Ovary (tissue), 10 donors: ENCODE measurements at places on chromosomes 5 and 9. TPM values are rescaled to one million over a fixed set of nuclear protein-coding genes. Genes with fewer than 3 reads are reported as not detected.

TLX3 gene
- 0.05 TPM for polyA plus RNA-seq

TUSC1 gene
- 22.4 TPM for polyA plus RNA-seq

BRINP1 gene
- 0.08 TPM for polyA plus RNA-seq

TRIM36 gene
- 2.6 TPM for polyA plus RNA-seq

MARCOL gene
- not detected for polyA plus RNA-seq

PCDHA9 gene
- polyA plus RNA-seq = 0.05 TPM

PFN3 gene
- not detected for polyA plus RNA-seq

PCDHGC4 gene
- 0.22 TPM for polyA plus RNA-seq

SPINK13 gene
- polyA plus RNA-seq = not detected

NRARP gene
- polyA plus RNA-seq = 3.4 TPM

DNA sequence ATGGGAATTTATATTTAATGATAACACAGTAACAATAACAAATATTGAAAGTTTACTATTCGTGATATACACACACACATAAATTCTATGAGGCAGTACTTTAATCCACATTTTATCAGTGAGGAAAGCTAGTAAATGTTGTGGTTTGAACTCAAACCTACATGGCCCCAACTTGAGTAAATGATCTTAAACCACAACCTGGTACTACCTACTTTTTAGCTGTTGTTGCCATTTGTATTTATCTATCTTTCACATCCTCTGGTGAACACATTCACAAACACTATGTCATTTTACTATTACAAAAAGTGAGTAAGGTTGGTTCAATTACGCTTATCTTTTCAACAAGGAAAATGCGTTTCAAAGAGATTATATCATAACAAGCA, 186.1 kb downstream of the SMC2 start:
- DNase-seq = no peak

DNA sequence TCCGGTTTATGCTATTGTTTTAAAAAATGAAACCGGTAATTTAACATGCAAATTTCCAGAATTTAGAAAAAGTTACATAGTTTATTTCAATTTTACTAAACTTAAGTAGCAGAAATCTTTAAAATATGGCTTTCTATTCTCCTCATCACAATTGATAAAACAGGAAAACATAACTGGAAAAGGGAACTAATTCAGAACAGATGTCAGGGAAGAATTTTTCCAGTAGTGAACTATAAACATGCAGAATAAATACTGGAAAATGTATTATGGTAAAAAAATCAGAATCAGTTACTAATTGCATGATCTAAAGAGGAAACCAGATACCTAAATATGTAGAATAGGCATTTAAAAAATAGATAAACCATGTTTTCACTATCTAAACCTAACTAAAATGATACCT, 7.3 kb upstream of the NR4A3 start:
- no peak for DNase-seq

DNA sequence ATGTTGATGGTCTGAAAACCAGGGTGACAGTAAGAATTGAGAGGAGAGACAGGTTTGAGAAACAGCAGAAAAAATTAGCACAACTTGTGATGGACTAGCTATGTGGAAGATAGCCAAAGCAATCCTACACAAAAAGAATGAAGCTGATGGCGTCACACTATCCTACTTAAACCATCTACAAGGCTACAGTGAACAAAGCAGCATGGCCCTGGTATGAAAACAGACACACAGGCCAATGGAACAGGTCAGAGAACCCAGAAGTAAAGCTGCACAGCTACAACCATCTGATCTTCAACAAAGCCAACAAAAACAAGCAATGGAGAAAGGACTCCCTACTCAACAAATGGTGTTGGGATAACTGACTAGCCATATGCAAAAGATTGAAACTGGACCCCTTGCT, 7.5 kb upstream of the UBE2R2 start:
- no peak for DNase-seq

GRCh38 chr9:36121971-36122370, 14.6 kb upstream of the GLIPR2 start:
- no peak for DNase-seq

GRCh38 chr9:4269872-4270271, 30.0 kb downstream of the GLIS3 start:
- no peak for DNase-seq

DNA sequence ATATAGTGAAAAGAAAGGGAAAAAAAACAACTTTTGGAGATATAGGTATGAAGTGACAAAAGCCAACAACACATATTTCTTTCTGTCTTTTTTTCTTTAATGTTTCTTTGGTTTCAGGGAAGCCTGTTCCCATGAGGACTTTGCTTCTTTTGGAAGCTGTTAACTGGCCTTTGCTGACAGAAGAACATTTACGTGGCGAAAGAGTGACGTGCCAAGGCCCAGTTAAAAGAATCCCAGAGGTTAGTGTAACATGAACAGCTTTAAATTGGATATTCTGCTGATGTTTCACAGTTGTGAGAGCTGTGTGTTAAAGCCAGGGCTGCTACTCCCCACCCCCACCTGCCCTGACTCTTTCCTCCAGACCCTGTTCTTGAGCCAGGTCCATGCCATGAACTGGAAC, 275.9 kb downstream of the CRB2 start:
- no peak for DNase-seq

- DNase-seq = no peak
Observed at GRCh38 chr9:14219850-14220249, 94.1 kb downstream of the NFIB start.

DNA sequence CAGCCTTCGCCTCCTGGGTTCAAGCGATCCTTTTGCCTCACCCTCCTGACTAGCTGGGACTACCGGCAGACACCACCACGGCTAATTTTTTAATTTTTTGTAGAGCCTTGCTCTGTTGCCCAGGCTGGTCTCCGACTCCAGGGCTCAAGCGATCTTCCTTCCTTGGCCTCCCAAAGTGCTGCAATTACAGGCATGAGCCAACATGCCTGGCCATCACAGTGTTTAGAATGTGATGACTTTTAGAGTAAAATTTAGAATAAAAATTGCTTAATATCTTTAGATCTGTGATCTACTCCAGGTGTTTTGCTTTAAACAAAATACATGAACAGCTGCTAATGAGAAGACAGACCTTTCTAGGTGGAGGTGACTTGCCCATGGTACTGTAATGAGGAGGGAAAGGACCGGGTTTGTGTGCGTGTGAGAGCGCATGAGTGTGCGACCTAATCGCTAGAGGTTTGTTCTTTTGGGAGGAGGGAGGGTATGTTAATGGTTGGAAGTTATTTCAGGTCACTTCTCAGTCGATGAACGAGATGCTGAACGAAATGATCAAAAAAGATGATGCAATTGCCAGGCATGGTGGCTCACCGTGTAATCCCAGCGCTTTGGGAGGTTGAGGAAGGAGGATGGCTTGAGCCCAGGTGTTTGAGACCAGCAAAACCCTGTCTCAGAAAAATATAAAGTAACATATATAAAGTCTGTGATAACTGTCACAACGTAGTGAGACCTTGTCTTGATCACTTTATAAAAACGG, 2.0 kb downstream of the CNOT6 start:
- no peak for DNase-seq

DNA sequence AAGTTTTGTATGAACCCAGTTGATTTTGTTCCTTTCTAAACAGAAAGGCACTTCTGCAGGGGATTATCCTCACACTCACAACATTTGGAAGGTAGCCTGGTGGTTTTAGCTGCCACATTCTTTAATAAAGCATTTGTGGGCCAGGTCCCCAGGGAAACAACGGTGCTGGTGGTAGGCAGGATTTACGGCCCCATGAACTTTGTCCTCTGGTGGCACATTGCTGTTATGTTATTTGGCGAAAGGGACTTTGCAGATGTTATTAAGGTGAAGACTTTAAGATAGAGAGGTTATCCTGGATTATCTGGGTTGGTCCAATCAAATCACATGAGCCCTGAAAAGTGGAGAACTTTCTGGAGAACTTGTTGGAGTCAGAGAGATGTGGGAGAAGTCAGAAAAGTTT, 86.3 kb upstream of the C9orf72 start:
- no peak for DNase-seq

DNA sequence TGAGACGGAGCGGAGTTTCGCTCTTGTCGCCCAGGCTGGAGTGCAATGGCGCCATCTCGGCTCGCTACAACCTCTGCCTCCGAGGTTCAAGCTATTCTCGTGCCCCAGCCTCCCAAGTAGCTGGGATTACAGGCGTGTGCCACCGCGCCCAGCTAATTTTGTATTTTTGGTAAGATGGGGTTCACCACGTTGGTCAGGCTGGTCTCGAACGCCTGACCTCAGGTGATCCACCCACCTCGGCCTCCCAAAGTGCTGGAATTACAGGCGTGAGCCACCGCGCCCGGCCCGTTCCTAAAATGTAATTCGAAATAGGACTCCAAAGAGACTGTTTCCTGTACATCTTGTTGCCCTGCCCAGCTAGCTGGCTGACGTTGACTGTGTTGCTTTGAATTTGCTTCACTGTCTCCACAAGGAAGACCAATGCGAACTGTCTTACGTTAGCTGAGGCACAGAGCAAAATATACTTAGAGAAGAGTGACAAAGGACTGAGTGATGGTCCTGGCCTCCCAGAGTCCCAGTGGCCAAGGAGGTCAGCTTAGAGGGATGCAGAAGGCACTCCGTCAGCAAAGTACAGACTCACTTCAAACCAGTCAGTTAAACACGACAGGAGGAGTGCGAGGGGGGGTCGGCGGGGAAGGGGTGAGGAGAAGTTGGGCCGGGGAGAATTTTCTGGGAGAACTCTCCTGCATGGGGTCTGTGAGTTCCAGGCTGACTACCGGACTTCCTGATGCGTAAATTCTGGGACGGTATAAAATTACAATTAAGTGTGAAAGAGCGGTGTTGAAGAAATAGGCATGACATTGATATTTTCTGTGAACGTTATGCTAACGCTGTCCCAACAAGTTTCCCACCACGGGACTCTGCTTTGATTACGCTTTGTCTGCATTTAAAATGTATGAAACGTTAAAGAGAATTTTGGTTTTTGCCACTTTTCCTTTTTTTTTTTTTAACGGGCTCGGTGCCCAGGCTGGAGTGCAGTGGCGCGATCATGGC, 6.8 kb upstream of the TRIM41 start:
- DNase-seq = no peak

DNA sequence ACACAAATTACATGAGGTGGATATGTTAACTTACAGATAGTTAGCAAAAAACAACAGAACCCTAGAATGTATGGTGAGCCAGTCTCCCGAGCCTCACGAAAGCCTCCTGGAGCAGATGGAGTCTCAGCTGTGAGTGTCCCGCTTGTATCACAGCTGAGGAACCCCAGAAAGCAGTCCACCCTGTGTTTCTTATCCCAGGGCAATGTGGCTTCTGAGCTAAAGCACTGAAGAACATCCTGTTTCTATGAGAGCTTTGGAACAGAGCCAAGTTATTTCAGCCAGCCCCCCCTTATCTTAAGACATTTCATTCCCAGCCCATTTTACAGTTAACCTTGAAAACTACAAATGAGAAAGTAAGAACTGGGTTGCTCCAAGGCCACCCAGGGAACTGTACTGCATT, 1220.9 kb upstream of the CDH6 start:
- DNase-seq = no peak

GRCh38 chr5:139246394-139246793, 47.1 kb upstream of the MATR3 start:
- no peak for DNase-seq

DNA sequence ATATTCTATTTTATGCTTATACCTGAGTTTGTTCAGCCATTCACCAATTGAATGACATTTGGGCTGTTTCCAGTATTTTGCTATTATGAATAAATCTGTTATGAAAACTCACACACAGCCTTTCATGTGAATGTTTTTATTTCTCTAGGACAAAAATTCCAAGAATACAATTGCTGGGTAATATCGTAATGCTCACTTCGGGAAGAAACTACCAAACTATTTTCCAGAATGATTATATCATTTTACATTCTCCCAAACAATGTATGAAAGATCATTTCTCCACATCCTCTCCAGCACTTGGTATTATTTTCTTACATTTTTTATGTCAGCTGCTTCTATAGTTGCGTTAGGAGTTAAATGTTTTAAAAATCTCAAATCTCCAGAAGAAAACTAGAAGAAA, 58.3 kb upstream of the LHFPL2 start:
- DNase-seq = no peak

- DNase-seq = no peak
Observed at GRCh38 chr5:160747987-160748386, 104.0 kb downstream of the ATP10B start.

GRCh38 chr9:109074236-109074889, 45.4 kb downstream of the TMEM245 start:
- no peak for DNase-seq

- no peak for DNase-seq
Observed at GRCh38 chr5:96285823-96286222, 147.2 kb downstream of the PCSK1 start.

DNA sequence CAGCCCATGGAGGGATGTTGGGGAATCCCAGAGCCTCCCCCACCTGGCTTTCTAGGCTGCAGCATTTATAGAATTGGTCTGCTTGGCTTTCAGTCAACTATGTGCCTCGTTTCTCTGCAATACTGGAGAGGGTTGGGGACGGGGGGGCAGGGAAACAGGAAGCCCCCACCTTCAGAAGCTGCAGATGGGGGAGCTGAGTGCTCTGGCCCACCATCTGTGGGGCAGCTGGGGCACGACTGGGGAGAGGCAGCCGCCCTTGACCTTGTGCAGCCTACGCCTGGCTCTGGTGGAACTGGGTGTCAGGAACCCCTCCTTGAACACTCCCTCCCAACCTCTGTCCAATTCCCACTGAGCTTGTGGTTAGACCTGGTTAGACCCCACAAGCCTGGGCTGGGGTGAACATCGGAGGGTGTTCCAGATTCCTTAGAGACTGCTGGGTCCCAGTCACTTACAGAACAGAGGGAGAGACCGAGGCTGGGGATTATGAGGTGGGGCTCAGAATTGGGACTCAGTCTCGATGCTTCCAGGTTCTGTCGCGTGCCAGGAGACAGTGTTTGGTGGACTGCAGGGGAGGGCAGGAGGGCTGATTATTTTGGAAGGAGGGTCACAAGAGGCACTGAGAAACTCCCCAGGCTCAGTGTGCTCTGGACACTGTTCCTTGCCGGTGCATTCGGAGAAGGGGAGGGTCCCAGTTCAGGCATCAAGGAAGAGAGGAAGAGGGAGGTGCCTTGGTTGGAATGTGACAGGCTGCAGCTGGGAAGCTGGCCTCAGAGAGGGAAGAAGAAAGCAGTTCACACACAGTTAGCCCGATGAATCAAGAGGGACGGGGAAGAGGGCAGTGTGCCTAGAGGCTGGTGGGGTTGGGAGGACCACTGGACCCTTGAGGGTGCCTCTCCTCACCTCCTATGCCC, 25.6 kb downstream of the COL27A1 start:
- peak; percentile 60 for DNase-seq

DNA sequence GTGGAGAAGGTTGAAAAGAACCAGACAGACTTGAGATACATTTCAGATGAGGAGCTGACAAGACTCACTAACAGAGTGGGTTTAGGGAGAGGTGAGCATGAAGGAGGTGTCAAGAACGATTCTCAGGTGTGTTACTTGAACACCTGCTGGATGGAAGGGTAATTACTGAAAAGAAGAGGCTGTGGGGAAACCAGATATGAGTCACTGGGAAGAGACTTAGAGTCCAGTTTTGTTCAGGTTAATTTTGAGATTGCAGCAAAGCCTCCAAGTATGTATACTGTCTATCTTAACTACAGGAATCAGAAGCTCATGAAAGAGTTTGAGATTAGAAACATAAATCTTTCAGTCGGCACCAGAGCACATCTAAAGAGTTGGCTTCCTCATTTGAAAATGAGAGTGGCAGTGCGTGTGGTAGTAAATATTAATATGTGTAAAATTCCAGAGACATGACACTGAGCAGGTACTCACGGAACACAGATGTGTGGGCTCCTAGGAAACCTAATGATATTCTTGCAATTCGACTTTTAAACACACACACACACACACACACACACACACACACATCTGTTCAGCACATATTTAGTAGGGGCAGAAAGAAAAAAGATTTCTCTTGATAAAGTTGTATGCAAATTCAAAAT, 197.1 kb downstream of the CDH18 start:
- no peak for DNase-seq

- no peak for DNase-seq
Observed at GRCh38 chr5:154331924-154332323, 113.9 kb upstream of the SAP30L start.
